Activated T-cell treated with anti-CD3 and anti-CD28 coated beads, Interleukin-2, amount 50 U/mL, for 48 hours (primary cell): ENCODE measurements at places on chromosomes 11 and 22.
A peak's percentile ranks its signal among the peaks of the same experiment; 100 is the strongest.

DNA sequence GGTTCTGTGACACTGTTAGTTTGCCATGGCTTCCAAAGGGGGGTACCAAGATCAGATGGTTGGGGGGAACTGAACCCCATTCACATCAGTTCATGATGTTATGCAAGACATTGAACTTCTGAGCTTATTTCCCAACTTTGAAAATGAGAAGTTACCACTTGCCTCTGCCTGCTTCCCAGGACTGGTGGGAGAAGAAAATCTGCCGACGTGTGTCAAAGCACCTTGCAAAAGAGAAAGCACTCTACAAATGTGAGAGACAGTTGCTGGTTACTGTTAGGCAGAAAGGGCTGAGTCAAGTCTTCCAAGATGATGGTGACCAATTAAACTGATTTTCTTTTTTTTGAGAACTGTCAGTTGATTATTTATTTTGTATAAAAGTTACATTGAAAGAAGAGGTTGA is 45.6 kb downstream of the SMCO4 start:
- DNase-seq: no peak

GRCh38 chr11:60625262-60625661 is 74.2 kb upstream of the MS4A8 start:
- DNase-seq: no peak

GRCh38 chr11:31652528-31652927 is 143.0 kb downstream of the ELP4 start:
- no peak for DNase-seq

DNA sequence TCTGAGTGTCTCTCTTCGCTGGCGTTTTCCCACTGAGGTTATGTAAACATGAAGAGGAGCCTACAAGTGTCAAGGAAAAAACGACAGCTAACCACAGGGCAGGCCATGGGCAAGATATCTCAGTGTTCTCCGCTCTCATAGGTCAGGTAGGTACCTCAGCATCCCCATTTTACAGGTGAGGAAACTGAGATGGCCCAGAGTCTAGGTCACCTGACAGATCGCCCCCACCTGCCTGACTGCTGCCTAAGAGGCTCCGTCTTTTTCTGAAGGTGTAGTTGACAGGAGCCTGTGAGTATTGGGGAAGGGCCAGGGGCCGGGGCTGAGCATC is 847 bp upstream of the NDUFA6 start:
- DNase-seq: no peak

DNA sequence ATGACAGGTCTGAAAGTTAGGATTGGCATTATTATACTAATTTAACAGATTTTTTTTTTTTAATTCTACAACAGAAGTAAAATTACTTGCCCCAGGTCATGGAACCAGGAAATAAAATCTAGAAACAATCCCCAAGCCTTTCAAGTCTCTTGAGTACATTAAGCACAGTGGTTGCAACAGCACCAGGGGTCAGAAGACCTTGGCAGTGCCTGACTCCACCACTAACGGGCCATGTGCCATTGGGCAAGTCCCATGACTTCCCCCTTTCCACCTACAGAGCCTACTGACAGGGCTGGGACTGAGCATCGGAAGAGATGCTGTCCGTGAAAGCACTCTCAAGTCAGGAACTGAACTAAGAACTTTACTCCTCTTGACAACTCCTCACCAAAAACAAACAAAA is 98.6 kb upstream of the AKIP1 start:
- DNase-seq: no peak

DNA sequence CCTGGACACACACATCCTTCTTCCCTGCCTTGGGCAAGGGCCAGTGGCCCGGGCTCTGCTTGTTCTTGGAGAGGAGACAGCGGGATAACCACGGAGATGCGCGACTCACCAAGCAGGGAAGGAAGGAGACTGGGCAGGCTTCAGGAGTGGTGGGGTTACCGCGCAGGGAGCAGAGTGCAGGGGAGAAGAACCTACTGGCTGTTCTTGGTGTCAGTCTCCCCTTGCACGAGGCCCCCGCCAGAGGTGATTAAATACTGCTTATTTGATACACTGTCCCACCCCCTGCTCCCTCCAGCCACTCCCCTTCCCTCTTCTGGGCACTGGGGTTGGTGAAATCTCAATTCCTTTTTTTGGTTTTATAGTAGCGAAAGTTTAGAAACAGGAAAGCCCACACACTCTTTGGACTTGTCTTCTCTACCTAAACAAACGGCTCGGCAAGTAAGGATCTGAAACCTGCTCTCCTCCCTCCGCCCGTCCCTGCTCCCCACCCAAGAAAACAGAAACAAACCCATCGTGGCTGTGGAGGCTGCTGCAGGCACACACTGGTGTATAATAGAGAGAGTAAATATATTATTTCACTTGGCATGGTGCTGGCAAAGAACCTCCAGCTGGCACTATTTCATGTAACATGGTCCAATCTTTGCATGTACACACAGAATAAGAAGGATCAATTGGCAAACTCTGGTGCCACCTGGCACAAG is 10.8 kb downstream of the LARGE2 start:
- DNase-seq: no peak

GRCh38 chr22:50030297-50031188 is 18.0 kb upstream of the IL17REL start:
- peak; percentile 93 for DNase-seq

- DNase-seq: no peak
Measured at GRCh38 chr11:65741185-65741584, 20.6 kb upstream of the RNASEH2C start.

DNA sequence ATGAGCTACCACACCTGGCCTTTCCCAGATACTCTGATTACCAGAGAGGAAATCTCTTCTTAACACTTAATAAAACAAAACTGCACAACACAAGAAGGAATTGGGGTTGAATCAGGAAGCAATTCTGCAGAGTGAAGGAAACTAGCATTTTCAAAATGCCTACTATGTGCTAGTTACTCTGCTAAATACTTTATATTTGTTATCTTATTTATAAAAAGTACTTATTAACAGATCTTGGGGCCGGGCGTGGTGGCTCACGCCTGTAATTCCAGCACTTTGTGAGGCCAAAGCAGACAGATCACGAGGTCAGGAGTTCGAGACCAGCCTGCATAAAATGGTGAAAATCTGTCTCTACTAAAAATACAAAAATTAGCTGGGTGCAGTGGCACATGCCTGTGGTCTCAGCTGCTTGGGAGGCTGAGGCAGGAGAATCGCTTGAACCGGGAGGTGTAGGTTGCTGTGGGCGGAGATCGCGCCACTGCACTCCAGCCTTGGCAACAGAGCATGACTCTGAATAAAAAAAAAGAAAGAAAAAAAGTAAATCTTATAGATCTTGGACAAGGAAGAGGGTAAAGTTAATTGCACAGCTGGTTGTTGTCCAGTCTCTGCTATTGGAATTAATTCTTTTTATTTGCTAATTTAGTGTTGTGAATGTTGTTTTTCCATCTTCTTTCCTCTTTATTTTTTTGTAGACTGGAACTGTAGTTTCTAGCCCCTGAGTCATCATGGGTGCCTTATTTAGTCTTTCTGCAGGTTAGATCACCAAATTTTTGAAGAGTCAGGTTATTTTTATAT is 22.1 kb downstream of the TMEM135 start:
- no peak for DNase-seq

DNA sequence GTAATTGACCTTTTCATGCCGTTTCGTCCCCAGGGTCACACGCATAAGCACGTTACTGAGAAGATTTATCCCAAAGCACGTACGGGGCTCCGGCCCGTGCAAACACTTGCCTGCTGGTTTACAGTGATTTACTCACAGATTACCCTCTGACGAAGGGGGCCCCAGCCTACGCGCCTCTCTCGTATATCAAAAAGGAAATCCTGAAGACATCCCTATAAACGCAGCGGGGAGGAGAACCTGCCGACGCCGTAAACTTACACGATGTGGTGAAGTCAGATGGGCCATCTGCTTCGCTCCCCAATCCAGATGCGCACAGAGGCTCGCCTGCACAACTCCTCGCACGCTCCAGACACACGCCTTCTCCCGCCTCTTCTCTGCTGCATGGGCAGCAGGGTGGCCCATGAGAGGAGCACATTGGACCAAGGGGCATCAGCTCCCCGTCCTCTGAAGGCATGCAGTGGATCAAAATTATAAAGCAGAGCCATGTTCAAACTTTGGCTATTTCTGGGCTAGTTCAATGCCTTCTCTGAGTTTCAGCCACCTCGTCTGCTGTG is 123.6 kb downstream of the MN1 start:
- no peak for DNase-seq

DNA sequence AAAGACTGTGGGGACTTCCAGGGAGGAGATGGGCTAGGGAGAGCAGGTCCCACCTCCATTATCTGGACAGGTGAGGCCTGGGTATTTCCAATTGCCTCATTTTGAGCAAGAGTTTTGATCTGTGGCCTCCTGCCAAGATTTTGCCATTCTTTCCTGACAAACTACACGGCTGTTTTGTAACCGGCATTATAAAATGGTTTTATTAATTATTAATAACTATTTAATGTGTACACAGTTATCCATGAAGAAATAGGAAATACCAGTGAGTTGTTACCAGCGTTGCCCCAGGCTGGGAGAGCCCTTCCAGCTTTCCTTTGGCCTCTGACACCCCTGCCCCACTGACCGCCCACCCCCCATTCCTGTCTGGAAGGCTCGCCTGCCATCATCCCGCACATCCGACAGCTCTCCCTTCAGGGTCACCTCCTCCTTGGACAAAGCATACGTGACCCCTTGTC is 14.9 kb upstream of the SEC14L3 start:
- no peak for DNase-seq

DNA sequence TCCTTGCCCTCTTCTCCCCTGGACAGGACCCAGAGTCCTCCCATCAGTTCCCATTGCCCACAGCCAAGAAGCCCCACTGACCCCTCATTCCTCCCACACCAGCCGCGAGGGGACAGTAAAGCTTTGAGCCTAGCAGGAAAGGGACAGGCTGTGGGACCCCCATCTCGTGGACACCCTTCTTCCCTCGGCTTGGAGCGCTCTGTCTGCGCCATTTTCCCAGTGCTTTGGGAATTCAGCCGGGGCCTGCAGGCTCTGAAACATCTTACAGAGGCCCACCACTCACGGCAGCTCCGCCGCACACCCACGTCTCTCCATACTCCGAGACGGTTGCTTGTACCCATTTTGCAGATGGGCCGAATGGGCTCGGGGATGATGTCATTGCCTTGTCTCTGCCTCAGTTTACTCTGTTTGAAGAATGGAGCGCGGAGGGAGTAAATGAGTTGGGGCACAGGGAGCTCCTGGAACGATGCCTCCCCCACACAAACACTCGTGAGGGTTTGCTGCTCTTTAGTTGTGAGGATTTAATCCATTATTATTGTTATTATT is 447.7 kb downstream of the TBC1D22A start:
- peak; percentile 6 for DNase-seq

DNA sequence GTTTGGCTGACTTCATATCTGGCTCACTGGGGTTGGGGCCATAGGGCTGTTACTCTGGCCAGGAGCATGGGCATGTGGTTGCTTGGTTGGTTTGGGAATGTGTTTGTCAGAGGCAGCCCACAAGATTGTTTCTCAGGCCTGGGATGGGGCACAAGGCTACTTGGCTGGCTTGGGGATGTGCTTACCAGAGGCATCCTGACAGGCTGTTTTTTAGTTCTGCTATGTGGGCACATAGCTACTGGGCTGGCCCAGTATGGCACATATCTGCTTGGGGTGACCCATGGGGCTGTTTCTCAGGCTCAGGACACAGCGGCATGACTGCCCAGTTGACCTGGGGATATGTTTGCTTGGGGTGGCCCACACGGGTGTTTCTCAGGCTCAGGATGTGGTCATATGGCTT is 94.6 kb upstream of the PGR start:
- no peak for DNase-seq

GRCh38 chr11:8828580-8829361 is 82.2 kb upstream of the AKIP1 start:
- DNase-seq: no peak

DNA sequence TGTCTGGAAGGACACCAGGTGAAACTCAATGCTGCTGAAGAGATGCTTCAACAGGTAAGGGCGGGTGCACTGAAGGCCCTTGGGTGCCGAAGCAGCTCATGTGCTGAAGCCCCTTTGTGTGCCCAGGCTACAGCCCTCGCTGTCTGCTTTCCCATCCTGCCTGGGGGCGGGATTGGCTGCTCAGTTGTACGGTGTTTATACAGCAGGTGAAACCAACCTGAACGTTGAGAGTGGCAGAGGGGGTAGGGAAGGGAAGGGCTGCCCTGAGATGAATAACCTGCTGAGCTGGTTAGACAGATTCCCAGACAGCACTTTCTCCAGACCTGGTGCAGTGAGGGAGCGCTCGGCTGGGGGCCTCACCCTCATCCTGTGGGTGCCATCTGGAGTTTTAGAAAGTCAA is 75.7 kb downstream of the CYB5R2 start:
- DNase-seq: no peak
